ENCODE measurements at places on chromosomes 6 and 20. TPM values are rescaled to one million over a fixed set of nuclear protein-coding genes. Genes with fewer than 3 reads are reported as not detected.

The COL12A1 gene
- total RNA-seq = not detected

- H3K36me3 ChIP-seq = peaks cover 31% of the 10 kb centered on the region
- peaks cover 72% of the 10 kb centered on the region for H3K4me1 ChIP-seq
- no peak for DNase-seq
- H3K27me3 ChIP-seq = no peaks in the 10 kb centered on the region
- no peak overlapping the region for H3K27ac ChIP-seq
- H3K4me3 ChIP-seq = no peak overlapping the region
Measured at GRCh38 chr6:106318851-106319250, 6.7 kb downstream of the ATG5 start.

DNA sequence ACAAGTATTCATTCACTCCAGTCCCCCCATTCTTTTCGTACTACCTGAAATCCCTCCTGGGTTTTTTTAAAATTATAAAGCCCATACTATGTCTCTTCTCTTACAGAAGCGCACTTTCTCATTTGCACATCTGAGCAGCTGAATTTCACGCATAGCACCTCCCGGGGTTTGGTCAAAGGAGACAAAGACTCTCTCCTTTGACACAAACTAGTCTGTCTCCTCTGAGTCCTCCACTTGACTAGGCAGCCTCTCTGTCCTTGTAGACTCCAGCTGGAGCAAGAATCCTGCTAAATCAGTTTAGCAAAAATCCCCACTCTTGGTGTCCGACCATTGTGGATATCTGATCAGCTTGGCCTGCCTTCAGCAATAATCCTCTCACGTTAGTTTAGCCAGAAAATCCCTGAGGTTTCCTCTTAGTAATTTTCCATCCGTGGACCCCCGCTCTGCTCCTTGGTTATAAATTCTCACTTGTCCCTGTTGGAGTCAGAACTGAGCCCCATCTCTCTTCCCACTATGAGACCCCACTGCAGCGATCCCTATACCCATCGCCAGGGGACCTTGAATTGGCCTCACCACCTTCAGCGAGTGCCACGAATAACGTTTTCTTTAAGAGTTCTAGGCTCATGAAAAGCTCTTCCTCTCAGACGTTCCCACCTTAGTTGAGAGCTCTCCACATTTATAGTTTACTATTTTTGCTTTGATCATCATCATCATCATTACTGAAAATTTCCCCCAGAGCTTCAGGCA is 29.0 kb downstream of the PDYN start:
- peak overlapping the region; percentile 46 for H3K4me3 ChIP-seq
- H3K36me3 ChIP-seq = no peaks in the 10 kb centered on the region
- H3K27ac ChIP-seq = no peak overlapping the region

- no peak for DNase-seq
- H3K36me3 ChIP-seq = peaks cover 17% of the 10 kb centered on the region
- H3K27me3 ChIP-seq = no peaks in the 10 kb centered on the region
- peak overlapping the region; percentile 84 for H3K4me3 ChIP-seq
- peak overlapping the region; percentile 90 for H3K27ac ChIP-seq
Measured at GRCh38 chr6:169700296-169700695, 1.5 kb downstream of the WDR27 start.

Data from naive thymus-derived CD8-positive, alpha-beta T cell (primary cell).